ENCODE measurements at places on chromosomes 1 and 21.

DNA sequence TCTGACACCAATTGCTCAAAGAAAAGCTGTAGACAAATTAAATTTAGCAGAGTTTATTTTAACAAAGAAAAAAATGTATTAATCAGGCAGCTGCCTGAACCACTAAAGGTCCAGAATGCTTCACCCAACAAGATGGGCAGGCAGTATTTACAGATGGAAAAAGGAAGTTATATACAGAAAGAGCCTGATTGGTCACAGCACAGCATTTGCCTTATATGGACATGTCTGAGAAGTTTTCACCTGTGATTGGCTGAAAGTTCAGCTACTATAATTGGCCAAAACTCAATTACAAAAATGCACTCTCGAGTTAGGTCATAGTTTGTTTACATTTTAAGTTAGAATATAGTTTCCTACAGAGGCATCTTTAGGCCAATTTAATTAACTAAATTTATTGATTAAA, 15.1 kb upstream of the FMO1 start:
- DNase-seq: no peak

DNA sequence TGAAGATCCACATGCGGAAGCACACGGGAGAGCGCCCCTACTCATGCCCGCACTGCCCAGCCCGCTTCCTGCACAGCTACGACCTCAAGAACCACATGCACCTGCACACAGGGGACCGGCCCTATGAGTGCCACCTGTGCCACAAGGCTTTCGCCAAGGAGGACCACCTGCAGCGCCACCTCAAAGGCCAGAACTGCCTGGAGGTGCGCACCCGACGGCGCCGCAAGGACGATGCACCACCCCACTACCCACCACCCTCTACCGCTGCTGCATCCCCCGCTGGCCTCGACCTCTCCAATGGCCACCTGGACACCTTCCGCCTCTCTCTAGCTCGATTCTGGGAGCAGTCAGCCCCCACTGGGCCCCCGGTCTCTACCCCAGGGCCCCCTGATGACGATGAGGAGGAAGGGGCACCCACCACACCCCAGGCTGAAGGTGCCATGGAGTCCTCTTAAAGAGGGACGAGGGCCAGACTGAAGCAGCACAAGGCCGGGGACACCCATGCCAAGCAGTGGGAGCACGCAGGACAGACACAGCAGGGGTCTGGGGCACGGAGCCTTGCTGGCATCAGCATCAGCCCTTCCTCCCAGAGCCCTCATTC, 13.7 kb downstream of the ZBTB7B start:
- DNase-seq: no peak

GRCh38 chr1:37932759-37933158, 14.1 kb downstream of the INPP5B start:
- no peak for DNase-seq

GRCh38 chr1:234618737-234619049, 8.7 kb upstream of the IRF2BP2 start:
- no peak for DNase-seq

DNA sequence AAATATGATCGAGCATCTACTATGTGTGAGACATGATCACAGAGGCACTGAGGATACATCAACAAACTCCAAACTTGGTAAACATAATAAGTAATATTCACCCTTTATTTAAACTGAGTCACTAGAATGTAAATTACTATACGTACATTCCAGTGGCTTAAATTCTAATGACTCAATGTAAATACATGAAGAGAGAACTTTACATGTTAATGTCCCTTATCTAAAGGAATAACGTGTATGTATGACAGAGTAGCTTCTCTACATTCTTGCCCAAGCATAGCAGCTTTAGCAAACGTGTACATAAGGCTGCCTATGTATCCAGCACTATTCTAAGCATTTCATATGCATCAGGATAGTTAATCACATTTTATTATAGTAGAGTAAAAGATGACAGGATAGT, 111.8 kb upstream of the CYYR1 start:
- DNase-seq: no peak

DNA sequence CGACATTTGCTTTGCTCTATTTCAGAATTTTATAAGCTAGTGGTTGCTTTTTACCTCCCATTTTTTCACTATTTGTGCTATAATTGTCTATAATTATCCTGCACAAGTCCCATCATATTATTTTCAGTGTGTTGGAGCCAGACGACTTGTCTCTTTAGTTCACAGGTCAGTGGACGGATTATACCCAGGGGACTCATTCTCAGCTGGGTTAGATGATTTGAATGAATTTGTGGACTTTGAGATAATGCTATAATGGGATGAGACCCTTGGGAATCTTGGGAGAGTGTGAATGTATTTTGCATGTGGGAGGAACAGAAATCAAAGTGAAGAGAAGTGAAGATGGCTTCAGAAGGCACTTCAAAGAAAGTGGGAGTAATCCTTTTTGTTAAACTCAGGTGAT, 31.5 kb upstream of the KCNK1 start:
- DNase-seq: no peak

- DNase-seq: no peak
Observed at GRCh38 chr21:35578831-35579471, 481.4 kb downstream of the SETD4 start.

- DNase-seq: no peak
Observed at GRCh38 chr1:205792481-205792881, 17.2 kb upstream of the RAB29 start.
